NCI-H2081 (cell line): ENCODE measurements at places on chromosomes 1 and 21.

GRCh38 chr21:23162198-23162946, 2164.2 kb downstream of the NCAM2 start:
- no peak for DNase-seq

GRCh38 chr1:92944901-92945747, 16.1 kb downstream of the DIPK1A start:
- DNase-seq = no peak

DNA sequence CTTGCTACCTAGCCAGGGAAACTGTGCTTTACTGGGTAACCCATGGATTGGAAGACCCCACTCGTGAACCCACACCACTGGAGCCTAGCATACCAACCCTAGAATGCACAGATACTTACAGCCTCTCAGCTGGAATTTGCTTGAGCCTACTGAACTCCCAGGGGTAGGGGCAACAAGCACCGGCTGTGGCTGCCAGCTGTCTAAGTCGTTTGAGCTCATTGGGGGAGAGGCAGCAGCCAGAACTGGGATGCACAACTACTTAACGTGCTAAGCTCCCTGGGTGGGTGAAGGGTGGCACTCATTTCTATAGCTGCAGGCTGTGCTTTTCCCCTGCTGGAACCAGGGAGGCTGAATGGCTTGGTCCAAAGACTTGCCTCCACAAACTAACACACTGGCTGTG, 212.4 kb downstream of the ZNF648 start:
- DNase-seq = no peak

DNA sequence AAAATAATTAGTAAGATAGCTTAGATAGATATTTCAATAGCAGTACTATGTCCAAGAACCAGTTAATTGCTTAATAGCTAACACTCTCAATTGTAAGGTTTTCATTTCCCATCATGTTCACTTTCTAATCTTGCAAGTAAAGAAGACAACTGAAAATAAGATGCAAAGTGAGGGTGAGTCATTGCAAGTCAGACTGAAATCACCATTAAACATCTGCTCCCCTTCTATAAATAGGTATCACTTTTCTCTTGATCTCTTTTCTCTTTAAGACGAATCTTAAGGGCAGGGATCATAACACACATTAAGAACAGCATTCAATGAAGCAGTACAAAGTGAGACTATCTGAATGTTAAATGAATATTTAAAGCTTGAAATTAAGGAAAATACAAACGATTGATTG, 40.4 kb downstream of the UBR4 start:
- DNase-seq = no peak

GRCh38 chr1:204390751-204391466, 20.7 kb downstream of the PPP1R15B start:
- DNase-seq = no peak

DNA sequence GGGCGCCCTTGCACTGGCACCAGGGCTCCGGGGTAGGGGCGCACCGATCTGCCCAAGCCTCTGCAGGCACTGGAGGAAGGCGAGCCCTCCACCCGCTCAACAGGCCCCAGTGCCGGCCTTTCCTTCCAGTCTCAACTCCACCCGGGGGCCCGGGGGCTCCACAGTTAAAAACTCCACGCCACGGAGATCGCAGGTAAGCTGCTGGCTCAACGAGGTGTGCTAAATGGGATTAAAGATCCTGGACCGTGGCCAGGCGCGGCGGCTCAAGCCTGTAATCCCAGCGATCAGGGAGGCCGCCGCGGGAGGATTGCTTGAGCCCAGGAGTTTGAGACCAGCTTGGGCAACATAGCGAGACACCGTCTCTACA, 536 bp downstream of the HSF2BP start:
- DNase-seq = no peak
